ENCODE measurements at places on chromosomes 4 and X.

GRCh38 chr4:122798101-122798500 lies 28.5 kb upstream of the FGF2 start:
- DNase-seq: peak; percentile 86

DNA sequence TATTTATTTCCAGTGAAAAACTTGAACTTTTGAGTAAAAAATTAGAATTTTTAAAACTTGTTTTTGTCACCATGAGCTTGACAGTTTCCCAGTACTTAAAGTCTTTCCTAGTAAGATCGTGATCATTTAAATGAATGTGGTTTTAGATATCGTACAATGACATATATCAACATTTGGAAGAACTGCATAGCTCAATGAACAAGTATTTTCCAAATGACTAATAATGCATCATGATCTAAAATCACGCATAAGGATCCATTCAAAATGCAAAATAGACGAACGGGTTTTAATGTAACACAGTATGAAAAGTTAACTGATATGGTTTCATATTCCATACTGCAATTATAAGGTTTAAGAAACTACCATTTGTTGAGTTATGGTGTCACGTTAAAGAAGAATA lies 4.1 kb upstream of the NDNF start:
- DNase-seq: no peak

DNA sequence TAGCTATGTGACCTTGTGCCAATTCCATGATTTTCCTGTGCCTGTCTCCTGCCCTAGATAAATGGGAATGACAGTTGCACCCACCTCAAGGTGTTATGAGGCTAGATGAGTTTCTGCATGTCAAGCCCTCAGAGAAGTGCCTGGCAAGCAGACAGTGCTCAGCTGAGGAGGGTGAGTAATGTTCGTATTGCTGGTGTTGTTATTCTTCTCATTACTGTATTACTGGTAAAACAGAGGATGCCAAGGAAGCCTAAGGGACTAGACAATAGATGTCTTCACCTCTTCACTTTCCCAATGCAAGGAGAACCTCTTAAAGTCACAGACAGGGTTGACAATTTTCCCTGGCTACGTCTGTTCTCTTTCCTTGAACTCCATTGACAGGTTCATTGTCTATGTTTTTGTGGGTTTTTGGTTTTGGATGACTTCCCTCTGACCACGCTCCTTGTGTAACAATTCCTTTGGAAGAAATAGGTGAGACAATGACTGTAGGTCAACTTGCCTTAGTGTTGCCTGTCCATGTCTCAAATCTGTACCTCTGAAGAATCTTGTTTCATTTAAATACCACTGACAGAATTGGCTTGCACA lies 19.2 kb downstream of the ETDC start:
- no peak for DNase-seq

- DNase-seq: no peak
These were observed 21.6 kb upstream of the DUSP9 start for GRCh38 chrX:153625271-153626024.

DNA sequence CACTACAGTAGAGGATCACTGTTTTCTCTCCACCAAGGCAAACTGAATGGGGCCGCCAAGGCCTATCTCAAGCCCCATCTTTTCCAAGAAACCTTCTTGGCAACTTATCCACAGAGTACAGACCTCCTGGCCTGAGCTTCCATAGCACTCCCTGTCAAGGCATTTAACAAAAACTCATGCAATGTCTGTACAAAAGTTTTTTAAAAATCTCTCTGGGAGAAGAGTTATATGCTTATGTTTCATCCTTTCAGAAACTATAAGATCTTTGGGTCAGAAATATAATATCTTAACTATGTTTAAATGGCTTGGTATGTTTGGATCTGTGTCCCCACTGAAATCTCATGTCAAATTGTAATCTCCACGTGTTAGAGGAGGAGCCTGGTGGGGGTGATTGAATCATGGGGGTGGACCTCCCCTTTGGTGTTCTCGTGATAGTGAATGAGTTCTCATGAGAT lies 13.6 kb downstream of the ADAMTS3 start:
- DNase-seq: no peak

DNA sequence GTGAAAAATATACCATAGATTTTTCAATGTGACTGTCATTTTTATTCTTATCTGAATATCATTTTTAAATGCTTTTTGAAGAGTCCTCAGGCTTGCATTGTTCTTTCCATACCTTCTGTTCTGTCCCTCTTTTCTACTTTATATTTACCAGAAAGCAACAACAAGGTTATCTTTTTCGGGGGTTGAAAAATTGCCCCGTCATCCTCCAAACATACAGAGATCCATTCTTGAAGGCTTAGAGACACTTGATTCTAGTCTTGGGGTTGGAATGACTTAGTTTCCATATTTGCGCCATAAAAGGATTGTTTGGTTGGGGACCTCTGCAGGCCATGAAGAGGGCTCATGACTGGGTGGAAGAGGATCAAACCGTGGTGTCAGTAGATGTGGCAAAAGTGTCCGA lies 63.5 kb downstream of the FAM114A1 start:
- no peak for DNase-seq

DNA sequence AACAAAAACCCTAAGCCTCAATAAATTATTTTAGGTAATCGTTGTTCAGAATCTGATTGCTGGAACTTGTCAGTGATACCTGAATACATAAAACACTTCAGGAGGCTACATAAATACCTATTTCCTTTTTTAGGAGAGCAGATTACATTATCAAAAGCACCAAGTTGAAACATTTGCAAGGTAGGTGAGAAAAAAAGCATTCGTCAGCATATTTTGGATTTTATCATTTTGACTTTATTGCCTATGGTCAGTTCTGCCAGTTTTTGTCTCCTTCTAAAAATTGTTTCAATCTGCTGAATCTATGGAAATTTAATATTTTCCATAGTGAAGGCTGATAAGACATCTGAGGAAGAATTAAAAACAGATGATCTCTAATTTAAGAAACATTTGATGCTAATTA lies 16.5 kb upstream of the MAD2L1 start:
- no peak for DNase-seq

DNA sequence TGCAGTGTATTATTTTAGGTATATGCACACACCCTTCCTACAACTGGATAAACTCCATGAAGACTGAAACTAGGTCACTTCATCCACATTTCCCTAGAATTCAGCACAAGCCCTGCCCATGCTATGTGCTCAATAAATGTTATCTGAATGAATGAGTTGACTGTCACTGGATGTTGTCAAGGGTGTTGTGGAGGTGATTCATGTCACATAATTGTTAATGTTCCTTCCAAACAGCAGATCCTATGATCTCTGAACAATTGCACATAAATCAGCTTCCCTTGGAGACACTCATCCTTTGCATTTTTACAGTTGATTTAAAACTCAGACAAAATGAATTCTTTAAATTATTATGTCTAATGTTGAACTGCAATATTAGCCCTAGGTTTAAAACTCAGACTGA lies 154.7 kb downstream of the TSPAN5 start:
- DNase-seq: no peak

DNA sequence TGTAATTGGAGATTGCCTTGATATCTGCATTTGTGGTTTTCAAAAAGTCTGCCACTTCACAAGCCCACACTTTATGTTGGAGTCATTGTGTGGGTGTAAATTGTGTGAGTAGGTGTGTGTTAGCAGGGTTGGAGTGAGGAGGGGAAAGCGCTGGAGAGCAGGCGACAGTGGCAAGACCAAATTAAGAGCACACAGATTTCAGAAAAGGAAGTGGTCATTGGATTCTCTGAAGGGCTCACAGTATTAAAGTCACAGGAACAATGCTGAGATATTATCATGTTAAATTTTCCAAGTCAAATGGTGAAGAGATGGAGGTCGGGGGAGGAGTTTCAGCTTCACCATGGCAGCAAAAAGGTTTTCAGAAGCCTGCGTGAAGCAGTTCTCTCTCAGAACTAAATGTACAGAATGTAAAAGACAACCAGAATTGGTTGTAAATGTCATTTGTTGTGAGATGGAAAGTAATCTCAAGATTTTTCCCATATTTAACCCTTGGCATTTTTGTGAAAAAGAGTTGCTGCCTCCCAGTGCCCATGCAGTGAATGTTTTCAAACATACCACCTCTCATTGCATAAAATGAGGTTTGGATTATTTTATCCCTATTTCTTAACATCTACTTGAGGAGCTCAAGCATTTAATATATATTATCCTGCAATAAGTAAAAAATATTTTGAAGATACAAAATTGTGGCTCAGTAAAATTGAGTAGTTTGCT lies 265.9 kb downstream of the ZNF674 start:
- DNase-seq: peak; percentile 10

- peak; percentile 92 for DNase-seq
These were observed 66.1 kb downstream of the NR3C2 start for GRCh38 chr4:148376151-148376550.

- no peak for DNase-seq
These were observed 58.6 kb downstream of the PROM1 start for GRCh38 chr4:16025268-16025667.
